ENCODE measurements at places on chromosomes 12 and 14. TPM values are rescaled to one million over a fixed set of nuclear protein-coding genes. Genes with fewer than 3 reads are reported as not detected.
A peak's percentile ranks its signal among the peaks of the same experiment; 100 is the strongest.

- no peak for DNase-seq
- H3K27me3 ChIP-seq = peaks cover 3% of the 10 kb centered on the region
- H3K36me3 ChIP-seq = no peaks in the 10 kb centered on the region
- H3K27ac ChIP-seq = no peak overlapping the region
- no peaks in the 10 kb centered on the region for H3K4me1 ChIP-seq
These were observed 132.6 kb downstream of the NTS start for GRCh38 chr12:86006727-86007126.

GRCh38 chr12:54932691-54933090 lies 51.9 kb downstream of the TESPA1 start:
- H3K4me3 ChIP-seq = no peak overlapping the region
- no peaks in the 10 kb centered on the region for H3K36me3 ChIP-seq
- DNase-seq = no peak
- H3K27ac ChIP-seq = no peak overlapping the region
- H3K27me3 ChIP-seq = no peaks in the 10 kb centered on the region

DNA sequence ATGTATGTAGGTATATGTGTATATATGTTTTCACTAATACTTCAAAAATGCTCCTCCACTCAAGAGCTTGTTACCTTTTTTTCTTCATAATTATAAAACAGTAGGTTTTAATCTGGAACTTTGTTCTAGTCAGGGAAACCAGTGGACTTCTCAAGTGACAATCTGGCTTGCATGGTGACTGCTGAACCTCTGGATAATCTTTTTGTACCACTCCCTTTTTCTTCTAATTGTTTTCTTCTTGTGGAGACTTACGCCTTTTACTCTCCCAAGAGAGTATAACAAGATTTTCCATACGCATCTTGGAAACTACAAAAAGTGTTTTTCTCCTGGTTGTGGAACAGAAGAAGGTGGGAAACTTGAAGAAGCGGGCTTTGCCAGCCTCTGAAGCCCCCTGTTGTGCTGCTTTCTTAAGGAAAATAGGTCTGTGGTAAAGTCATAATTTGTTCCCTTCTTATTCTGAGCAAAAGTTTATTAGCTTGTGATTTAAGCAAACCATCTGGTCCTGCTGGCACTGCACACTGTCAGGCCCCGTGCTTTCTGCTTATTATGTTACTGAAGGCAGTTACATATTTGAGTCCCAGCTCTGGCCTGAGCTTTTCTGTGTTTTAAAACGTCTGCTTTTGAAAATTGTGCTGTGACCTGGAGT lies 291.8 kb downstream of the ERC1 start:
- H3K27me3 ChIP-seq = no peaks in the 10 kb centered on the region
- peak overlapping the region; percentile 46 for H3K27ac ChIP-seq
- H3K36me3 ChIP-seq = no peaks in the 10 kb centered on the region
- no peaks in the 10 kb centered on the region for H3K4me1 ChIP-seq
- no peak for DNase-seq

The LTBP2 gene
- 102 TPM for total RNA-seq

The SLC17A8 gene
- not detected for total RNA-seq

DNA sequence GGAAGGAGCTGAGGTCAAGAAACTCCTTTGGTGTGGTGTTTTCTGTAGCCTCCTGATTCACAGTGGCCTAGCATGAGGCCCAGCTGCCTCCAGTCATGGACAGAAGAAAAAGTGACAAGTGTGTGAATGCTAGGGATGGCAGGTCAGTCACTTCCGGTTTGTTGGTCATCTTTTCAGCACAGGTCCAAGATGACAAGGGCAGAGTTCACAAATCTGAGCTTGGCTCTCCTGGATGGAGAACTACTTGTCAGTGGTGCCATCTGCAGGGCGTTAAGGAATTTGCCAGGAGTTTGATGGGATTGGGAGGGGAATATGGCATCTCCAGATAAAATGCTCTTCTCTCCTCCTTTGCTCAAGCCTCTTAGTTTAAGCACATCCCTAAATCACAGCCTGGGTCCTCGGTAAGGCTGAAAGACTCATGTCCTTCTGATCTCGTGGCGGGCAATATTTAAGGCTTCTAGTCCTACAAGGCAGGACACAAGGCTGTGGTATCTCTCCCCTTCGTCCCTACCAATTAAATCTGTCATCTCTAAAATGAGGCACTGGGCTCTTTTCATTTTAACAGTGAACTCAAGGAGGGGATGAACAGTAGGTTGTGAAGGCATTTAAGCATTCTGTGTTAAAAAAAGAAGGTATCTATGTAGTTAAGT lies 10.0 kb downstream of the TUBA1B start:
- H3K27ac ChIP-seq = no peak overlapping the region
- H3K4me3 ChIP-seq = no peak overlapping the region
- H3K36me3 ChIP-seq = no peaks in the 10 kb centered on the region
- no peaks in the 10 kb centered on the region for H3K27me3 ChIP-seq

DNA sequence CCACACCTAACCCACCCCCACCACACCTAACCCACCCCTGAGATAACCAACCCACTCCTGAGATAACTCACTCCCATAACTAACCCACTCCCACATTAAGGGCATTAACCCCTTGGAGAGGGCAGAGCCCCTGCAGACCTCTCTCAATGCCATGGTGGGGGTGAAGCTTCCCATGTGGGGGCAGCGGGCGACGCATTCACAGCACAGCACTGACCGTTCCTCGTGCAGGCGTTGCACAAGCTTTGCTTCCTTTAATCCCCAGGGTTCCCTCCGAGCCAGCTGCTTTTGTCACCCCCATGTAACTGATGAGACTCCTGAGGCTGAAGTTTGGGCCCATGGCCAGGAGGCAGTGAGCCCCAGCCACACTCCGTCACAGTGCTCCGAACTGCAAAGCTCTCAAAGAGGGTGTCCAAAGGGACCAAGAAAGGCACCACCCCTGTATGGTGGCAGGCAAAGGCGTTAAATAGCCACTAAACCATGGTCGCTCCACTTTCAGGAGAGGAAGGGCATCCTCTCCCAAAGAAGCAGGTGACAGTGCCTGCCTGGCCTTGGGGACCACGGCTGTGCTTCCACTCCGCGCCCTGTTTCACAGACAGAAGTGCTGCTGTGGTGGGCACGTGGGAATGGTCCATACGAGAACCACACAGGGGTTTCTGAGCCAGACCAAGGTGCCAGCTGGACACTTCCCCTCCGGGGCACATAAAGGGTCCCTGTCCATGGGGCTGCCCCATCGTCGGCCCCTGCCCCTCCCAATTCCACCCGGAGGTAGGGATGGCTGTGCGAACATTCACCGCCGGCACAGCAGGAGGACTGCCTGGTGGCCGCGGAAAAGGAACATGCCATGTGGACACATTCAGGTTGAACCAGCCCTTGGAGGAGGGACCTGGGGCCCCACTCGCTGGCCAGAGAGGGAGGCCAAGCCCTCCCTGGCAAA lies 28.3 kb downstream of the GALNT9 start:
- H3K27ac ChIP-seq = no peak overlapping the region
- no peaks in the 10 kb centered on the region for H3K36me3 ChIP-seq
- no peak overlapping the region for H3K4me3 ChIP-seq
- H3K4me1 ChIP-seq = no peaks in the 10 kb centered on the region

GRCh38 chr12:51771008-51771407 lies 77.5 kb downstream of the FIGNL2 start:
- no peaks in the 10 kb centered on the region for H3K4me1 ChIP-seq
- DNase-seq = no peak
- H3K4me3 ChIP-seq = no peak overlapping the region
- no peaks in the 10 kb centered on the region for H3K36me3 ChIP-seq
- H3K27me3 ChIP-seq = no peaks in the 10 kb centered on the region

The PROX2 gene
- total RNA-seq = not detected

The TAS2R20 gene
- total RNA-seq = 0.33 TPM

The NTF3 gene
- 0.67 TPM for total RNA-seq

- no peak for DNase-seq
- H3K27me3 ChIP-seq = no peaks in the 10 kb centered on the region
- peak overlapping the region; percentile 31 for H3K27ac ChIP-seq
- no peak overlapping the region for H3K4me3 ChIP-seq
- H3K4me1 ChIP-seq = no peaks in the 10 kb centered on the region
- H3K36me3 ChIP-seq = no peaks in the 10 kb centered on the region
These were observed 155.3 kb upstream of the ATP2B1 start for GRCh38 chr12:89863968-89864367.

- H3K36me3 ChIP-seq = peaks cover 5% of the 10 kb centered on the region
- DNase-seq = no peak
- no peak overlapping the region for H3K27ac ChIP-seq
- H3K4me3 ChIP-seq = no peak overlapping the region
- no peaks in the 10 kb centered on the region for H3K4me1 ChIP-seq
- H3K27me3 ChIP-seq = no peaks in the 10 kb centered on the region
These were observed 20.4 kb downstream of the SAV1 start for GRCh38 chr14:50647753-50648152.

- no peak for DNase-seq
- no peaks in the 10 kb centered on the region for H3K4me1 ChIP-seq
- peak overlapping the region; percentile 97 for H3K4me3 ChIP-seq
- peak overlapping the region; percentile 97 for H3K27ac ChIP-seq
These were observed 785 bp upstream of the ACTN1 start for GRCh38 chr14:68979722-68980451.

- peak overlapping the region; percentile 79 for H3K4me3 ChIP-seq
- no peaks in the 10 kb centered on the region for H3K27me3 ChIP-seq
- peak overlapping the region; percentile 85 for H3K27ac ChIP-seq
- peaks cover 14% of the 10 kb centered on the region for H3K36me3 ChIP-seq
These were observed 628 bp upstream of the LLPH start for GRCh38 chr12:66131067-66131688.

GRCh38 chr12:89791286-89791685 lies 82.6 kb upstream of the ATP2B1 start:
- no peak for DNase-seq
- no peak overlapping the region for H3K4me3 ChIP-seq
- no peak overlapping the region for H3K27ac ChIP-seq

GRCh38 chr14:66104486-66104885 lies 381.7 kb upstream of the CCDC196 start:
- H3K4me3 ChIP-seq = no peak overlapping the region
- no peak overlapping the region for H3K27ac ChIP-seq
- no peaks in the 10 kb centered on the region for H3K36me3 ChIP-seq
- no peaks in the 10 kb centered on the region for H3K4me1 ChIP-seq

The CPNE6 gene
- not detected for total RNA-seq

DNA sequence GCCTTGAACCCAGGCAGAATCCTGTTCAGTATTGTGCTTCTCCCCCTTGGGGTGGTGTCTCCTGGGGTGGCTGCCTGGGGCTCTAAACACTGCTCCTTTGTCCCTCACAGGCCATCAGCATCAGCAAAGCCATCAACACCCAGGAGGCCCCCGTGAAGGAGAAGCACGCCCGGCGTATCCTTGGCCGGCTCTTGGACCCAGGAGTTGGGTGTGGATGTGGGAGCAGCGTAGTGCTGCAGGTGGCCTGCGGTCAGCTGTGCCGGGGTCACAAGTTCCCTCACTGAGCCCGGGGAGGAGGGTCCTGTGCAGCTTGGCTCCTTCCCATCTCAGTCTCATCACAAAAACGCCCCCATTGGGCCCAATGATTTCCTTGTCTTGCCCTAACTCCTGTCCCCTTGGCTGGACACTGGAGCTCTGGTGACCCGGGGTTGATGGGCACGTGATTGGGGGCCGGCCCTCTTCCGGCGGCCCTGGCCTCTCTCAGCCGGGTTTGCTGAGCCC lies 12.7 kb downstream of the HIP1R start:
- H3K27me3 ChIP-seq = no peaks in the 10 kb centered on the region
- no peaks in the 10 kb centered on the region for H3K36me3 ChIP-seq
- H3K4me3 ChIP-seq = no peak overlapping the region
- H3K4me1 ChIP-seq = peaks cover 80% of the 10 kb centered on the region
- no peak overlapping the region for H3K27ac ChIP-seq

DNA sequence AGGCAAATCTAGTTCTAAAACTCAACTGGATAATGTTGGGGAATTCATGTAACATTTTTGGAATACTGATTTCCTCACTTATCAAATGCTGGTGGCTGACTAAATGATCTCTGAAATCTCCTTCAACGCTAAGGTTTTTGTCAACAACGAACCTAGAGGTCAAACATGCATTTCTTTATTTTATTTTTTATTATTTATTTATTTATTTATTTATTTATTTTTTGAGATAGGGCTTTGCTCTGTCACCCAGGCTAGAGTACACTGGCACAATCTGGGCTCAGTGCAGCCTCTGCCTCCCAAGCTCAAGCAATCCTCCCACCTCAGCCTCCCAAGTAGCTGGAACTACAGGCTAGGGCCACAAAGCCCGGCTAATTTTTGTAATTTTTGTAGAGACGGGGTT lies 64.5 kb downstream of the DUSP16 start:
- no peak overlapping the region for H3K4me3 ChIP-seq
- H3K27me3 ChIP-seq = no peaks in the 10 kb centered on the region
- no peaks in the 10 kb centered on the region for H3K4me1 ChIP-seq
- peaks cover 8% of the 10 kb centered on the region for H3K36me3 ChIP-seq
- DNase-seq = no peak

GRCh38 chr12:109811624-109811995 lies 21.6 kb downstream of the TRPV4 start:
- H3K27ac ChIP-seq = no peak overlapping the region
- no peaks in the 10 kb centered on the region for H3K4me1 ChIP-seq
- H3K27me3 ChIP-seq = no peaks in the 10 kb centered on the region
- H3K4me3 ChIP-seq = no peak overlapping the region
- DNase-seq = no peak

- no peaks in the 10 kb centered on the region for H3K4me1 ChIP-seq
- DNase-seq = no peak
- no peak overlapping the region for H3K27ac ChIP-seq
- no peaks in the 10 kb centered on the region for H3K36me3 ChIP-seq
- H3K4me3 ChIP-seq = no peak overlapping the region
- no peaks in the 10 kb centered on the region for H3K27me3 ChIP-seq
These were observed 10.9 kb upstream of the CATSPERB start for GRCh38 chr14:91742621-91743304.

DNA sequence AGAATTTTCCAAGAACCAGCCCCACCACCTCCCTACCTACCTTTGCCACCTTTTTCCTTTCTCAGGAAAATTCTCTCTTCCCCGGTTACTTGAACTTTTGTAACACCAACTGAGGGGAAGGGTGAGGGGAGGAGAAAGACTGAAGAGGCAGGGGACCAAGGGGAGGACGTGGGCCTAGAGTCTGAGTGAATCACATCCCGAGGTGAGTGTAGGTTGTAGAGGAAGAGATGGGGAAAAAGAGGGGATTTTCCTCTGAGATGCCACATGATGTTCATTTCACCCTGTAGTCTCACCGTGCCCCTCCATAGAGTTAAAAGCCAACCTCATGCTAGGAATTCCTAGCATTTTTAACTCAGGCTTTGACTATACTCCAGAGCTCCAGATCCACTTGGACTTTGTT lies 311.8 kb downstream of the RPAP3 start:
- no peaks in the 10 kb centered on the region for H3K27me3 ChIP-seq
- DNase-seq = no peak
- no peak overlapping the region for H3K27ac ChIP-seq
- no peaks in the 10 kb centered on the region for H3K4me1 ChIP-seq
- no peaks in the 10 kb centered on the region for H3K36me3 ChIP-seq

- H3K36me3 ChIP-seq = no peaks in the 10 kb centered on the region
- H3K4me3 ChIP-seq = no peak overlapping the region
- peak overlapping the region; percentile 41 for H3K27ac ChIP-seq
These were observed 54.7 kb upstream of the GTF2A1 start for GRCh38 chr14:81275305-81276072.

The NAV3 gene
- total RNA-seq = 4.4 TPM

GRCh38 chr14:105860615-105861580 lies 334.5 kb downstream of the TMEM121 start:
- H3K36me3 ChIP-seq = no peaks in the 10 kb centered on the region
- no peaks in the 10 kb centered on the region for H3K4me1 ChIP-seq
- DNase-seq = no peak

The HOXC12 gene
- total RNA-seq = not detected

- no peaks in the 10 kb centered on the region for H3K4me1 ChIP-seq
- H3K27ac ChIP-seq = no peak overlapping the region
These were observed 163.4 kb downstream of the OTOGL start for GRCh38 chr12:80262771-80263170.

GRCh38 chr12:124352839-124353238 lies 57.9 kb downstream of the RFLNA start:
- peaks cover 100% of the 10 kb centered on the region for H3K36me3 ChIP-seq
- peak overlapping the region; percentile 43 for H3K27ac ChIP-seq
- H3K4me3 ChIP-seq = no peak overlapping the region

The TBX3 gene
- total RNA-seq = 6.1 TPM

Measured in right atrium auricular region (tissue), 2 donors.